Stimulated activated CD8-positive, alpha-beta memory T cell treated with anti-CD3 and anti-CD28 coated beads, Interleukin-15, amount 100 ng/mL, for 24 hours (primary cell): ENCODE measurements at places on chromosomes 6 and 20.
A peak's percentile ranks its signal among the peaks of the same experiment; 100 is the strongest.

DNA sequence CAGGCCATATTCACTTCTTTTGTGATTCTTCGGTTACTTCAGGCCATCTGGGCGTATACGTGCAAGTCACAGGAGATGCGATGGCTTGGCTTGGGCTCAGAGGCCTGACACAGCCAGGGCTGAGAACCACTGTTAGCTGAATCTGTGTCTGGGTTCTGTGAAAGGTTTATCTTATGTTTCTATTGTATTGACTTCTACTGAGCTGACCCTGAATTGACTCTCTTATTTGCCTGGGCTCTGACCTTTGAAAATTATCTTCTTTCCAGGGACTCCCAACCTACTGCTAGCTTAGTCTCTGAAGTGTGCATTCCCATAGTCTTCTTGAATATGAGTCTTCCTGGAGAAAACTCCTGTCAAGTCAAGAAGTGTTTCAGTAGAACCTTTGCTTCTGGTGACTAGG lies 226.4 kb upstream of the SOX4 start:
- no peak for DNase-seq

DNA sequence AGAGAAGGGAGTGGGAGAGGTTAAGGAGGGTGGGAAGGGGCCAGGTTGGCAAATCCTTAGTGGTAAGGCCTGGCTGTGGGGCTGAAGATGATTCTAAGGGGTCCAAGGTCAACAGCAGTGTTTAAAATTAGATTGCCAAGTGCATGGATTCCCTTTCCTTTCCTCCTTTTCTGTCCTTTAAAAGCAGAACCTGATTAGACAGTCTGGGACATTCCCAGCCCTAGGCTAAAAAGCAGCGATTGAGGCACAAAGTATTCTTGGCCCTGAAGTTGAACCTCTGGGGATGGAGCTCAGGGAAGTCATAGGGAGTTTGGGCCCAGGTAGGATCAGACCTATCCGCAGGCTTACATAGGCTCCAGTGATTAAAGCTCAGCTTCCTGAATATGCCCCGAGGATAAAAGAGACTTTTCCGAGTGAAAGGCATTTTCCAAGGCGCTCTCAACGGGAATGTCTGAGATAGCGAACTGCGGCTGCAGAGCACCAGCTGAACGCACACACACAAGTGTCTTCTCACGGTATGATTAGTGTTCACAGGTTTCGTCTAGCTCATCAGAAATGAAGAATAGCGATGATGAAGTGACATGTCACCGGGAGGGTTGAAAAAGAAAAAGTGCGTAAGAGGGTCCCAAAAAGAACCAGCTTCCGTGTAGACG lies 787 bp upstream of the CARMIL1 start:
- no peak for DNase-seq

- DNase-seq = no peak
Measured at GRCh38 chr6:56742122-56742791, 99.6 kb upstream of the DST start.

DNA sequence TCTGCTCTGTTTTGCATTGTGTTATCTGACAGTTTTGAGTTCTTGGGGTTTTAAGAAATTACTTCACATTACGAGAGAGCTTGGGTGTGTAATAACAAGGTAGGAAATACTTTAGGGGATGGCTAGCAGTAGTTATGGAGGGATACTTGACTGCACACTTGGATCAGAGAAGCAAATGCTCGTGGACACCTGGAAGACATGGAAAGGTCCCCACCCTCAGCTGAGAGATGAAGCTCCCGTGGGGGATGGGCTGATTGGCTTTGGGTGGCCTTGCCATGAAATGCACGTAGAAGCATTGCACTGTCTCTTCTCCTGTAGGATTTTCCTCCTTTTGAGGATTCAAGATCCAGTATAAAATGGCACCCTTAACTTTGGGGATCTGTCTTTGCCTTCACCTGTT lies 61.5 kb upstream of the UNC93A start:
- no peak for DNase-seq

DNA sequence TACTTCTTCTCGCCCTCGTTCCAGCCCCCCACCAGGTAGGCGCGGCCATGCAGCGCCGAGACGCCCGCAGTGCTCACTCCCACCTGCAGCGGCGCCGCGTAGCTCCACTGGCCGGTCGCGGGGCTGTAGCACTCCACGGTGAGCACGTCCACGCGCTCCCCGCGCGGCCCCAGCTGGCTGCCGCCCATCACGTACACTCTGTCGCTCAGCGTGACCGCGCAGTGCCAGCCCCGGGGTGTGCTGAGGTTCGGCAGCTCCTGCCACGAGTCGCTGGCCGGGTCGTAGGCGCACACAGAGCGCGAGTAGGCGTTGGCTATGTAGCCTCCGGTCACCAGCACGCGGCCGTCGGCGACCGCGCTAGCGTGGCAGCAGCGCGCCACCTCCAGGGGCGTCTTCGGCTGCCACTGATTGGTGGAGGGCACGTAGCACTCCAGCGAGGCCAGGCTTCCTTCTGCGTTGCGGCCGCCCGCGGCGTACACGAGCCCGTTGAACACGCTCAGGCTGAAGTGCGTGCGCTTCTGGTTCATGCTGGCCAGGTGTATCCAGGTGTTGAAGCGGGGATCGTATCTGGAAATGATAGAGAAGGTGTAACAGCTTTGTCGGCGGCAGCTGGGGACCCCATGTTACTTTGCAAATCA lies 13.7 kb downstream of the KLHL31 start:
- DNase-seq = peak; percentile 45

DNA sequence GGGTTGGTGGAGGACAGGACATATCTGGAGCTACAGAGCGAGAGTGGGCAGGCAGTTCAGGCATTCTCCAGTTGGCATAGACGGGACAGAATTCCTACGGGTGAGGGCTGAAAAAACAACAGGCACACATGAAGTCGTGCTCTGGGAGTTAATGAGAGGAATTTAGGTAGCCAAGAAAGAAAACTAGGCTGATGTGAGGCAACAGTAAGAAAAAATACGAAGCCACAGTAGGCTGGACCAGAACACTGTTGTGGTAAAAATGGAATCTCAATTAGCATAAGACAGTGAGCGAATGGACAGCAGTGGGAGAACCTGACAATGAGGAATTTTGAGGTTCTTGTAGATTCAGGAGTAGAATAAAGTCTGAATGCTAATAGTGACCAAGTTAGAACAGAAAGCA lies 488.1 kb upstream of the AGPAT4 start:
- no peak for DNase-seq

DNA sequence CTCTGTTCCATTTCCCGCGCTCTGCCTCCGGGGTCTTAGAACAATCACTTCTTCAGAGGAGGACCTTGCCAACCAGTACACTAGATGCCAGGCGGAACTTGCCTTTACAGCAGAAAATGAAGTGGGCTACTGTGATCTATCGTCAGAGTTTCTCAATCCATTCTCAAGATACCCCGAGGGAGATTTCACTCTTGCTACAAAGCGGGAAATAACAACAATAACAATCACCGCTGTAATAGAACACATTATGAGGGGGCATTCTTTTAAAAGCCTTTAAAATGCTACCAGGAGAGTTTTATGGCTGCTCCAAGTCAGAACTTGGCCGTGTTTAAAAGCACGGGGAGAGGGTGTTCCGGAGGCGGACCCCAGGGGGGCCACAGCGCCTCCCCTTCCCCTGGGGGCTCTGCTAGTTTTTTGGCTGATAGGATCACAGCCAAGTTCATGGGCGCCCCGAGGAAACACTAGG lies 617.0 kb upstream of the AGPAT4 start:
- no peak for DNase-seq

- DNase-seq = no peak
Measured at GRCh38 chr6:84082689-84083265, 49.2 kb downstream of the MRAP2 start.

DNA sequence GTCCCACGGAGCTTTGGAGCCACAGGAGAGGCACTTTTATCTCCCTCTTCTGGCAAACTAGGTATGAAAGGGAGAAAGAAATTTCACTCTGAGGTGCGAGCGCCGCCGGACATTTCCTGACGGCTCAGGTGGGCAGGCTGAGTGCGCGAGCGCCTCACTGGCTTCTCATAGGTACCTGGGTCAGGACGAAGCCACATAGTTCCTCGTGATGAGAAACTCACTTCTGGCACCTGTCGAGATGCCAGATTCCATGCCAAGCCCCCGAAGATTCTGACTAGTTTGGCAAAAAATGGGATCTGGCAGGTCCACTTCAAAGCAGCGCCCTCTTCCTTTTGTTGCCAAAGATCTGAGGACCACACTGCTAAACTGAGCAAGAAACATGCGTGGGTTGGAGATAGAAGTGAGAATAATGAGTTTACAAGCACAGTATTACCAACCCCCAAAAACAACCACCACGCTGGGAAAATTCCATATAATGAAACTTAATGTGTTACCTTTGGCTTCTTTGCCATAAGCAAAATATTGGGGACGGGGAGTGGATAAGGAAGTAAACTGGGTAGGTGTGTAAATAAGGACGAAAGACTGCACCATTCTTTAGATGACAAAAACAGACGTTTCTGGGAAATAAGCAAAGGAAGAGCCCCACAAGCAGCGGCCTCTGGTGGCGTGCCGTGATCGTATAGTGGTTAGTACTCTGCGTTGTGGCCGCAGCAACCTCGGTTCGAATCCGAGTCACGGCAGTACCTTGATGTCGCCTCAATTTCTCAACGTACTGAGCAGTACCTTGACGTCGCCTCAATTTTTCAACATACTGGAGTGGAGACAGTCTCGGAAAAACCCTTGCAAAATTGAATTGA lies 89.8 kb upstream of the PRSS16 start:
- DNase-seq = peak; percentile 65

DNA sequence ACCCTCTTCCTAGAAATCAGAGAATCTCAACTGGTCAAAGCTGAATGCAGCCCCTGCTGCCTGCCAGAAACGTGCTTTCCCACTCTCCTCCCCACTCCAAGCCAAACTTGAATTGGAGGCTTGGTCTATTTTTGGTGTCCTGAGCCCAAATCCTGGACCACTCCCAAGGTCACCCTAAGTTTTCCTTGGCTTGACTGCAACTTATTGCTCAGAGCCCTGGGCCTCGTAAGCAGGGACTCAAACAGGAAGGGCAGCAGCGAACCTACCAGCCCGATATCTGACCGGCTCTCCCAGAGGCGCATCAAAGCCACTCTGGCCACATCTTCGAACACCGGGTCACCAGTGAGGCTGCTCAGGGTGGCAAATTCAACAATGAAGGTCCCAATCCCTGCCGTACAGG lies 12.7 kb downstream of the EDEM2 start:
- no peak for DNase-seq

- DNase-seq = no peak
Measured at GRCh38 chr6:13068586-13069210, 259.6 kb downstream of the TBC1D7 start.

- no peak for DNase-seq
Measured at GRCh38 chr6:12229332-12229731, 60.8 kb upstream of the EDN1 start.

- DNase-seq = no peak
Measured at GRCh38 chr6:56909115-56909907, 45.6 kb upstream of the BEND6 start.

- DNase-seq = no peak
Measured at GRCh38 chr6:100382031-100382430, 82.7 kb downstream of the SIM1 start.

- DNase-seq = no peak
Measured at GRCh38 chr20:25100914-25101313, 19.0 kb upstream of the VSX1 start.

DNA sequence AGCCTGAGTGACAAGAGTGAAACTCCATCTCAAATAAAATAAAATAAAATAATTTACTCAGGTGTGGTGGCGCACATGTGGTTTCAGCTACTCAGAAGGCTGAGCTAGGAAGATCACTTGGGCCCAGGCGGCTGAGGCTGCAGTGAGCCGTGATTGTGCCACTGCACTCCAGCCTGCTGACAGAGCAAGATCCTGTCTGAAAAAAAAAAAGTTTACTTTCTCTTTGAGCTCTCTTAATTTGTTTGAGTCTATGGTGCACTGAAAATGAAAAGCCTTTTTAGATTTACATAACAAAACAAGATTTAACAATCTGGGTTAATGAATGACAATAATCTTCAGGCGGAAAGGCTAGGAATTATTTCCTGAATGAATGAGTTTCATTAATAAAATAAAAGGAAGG lies 23.3 kb upstream of the NHSL1 start:
- no peak for DNase-seq

GRCh38 chr6:144612811-144613210 lies 327.7 kb downstream of the UTRN start:
- no peak for DNase-seq

DNA sequence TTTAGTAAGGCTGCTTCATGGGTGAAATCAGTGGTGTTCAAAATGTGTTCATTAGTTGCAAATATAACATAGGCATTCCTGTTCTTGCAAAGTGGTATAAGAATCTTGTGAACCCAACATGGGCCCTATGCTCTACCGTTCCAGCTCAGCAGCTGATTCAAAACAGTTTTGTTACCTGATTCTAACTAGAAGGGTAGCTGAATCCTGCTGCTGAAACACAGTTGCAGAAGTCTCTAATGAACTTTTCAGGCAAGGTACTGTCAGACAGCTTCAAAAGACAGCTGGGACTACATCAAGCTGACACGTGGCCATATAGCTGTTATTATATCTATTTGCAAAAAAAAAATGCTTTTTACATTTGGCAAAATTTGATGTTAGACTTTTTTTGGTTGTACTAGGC lies 22.7 kb downstream of the THEMIS start:
- no peak for DNase-seq

DNA sequence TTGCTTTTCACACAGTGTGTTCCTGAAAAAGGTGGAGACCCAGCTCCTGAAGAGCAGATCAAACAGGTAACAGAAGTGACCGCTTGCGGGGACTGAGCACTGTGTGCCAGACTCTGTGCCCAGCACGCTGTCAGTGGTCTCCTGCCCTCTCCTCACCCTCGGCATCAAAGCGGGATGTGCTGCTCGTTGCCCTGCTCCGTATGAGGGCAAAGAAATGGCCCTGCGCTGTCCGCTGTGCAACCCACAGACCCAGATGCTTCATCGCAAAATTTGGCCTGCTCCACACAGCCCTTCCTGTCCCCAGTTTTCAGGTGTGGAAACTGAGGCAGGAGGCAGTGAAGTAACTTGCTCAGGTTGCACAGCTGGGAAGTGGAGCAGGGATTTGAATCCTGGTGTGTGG lies 13.7 kb downstream of the UQCC2 start:
- no peak for DNase-seq

DNA sequence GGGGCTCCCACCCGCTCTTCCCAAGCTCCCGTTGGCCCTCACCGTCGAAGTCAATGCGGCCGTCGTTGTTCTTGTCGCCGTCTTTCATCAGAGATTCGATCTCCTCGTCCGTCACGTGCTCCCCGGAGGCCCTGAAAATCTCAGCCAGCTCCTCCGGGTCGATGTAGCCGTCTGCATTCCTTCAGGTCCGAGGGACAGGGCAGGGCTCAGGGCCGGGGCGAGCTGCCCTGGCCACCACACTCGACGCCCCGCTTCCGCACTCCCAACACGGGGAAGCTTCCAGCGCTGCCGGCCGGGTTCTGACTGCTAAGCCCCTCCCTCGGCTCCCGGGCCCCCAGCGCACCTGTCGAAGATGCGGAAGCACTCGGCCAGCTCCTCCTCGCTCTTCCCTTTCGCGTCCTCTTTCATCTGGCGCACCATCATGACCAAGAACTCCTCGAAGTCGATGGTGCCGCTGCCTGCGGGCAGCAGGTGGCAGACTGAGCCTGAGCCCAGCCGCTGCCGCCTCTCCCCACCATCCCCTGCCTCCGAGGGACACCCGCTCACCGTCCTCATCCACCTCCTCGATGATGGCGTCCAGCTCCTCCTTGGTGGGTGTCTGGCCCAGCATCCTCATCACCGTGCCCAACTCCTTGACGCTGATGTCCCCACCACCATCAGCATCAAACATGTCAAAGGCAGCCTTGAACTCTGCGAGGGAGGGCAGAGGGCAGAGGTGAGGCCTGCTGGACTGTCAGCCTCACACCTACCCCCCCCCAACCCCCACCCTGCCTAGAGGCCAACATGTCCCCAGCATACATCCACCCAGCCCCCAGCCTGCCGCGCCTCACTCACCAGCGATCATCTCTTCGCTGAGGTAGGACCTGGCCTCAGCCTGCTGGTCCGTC lies 2.9 kb downstream of the TNNC2 start:
- no peak for DNase-seq
